ENCODE measurements at places on chromosomes 7 and 10.

DNA sequence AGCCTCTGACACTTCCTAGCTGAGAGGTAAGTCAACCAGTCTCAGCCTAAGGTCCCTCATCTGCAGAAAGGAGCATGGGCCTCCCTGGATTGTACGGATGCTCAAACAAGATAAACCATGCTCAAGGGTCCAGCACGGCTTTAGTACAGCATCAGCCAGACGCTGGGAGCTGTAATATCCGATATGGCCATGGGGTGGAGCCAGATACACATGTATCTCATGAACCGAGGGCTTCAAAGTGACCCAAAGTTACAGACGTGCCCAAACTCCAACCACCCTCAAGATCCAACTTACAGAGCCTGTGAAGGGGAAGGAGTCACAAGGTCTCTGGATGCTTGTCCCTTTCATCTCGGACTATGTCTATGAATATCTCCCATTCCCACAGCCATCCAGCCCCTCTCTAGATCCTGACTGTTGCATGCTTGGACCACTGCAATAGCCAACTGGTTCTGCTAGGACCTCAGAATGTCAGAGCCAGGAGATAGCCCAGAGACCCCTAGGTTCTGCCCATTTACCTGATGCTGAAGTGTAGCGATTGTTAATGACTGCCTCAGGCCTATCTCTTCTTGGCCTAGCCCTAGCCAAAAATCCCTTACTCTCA, 142.4 kb downstream of the SH3PXD2A start:
- peak; percentile 90 for DNase-seq

DNA sequence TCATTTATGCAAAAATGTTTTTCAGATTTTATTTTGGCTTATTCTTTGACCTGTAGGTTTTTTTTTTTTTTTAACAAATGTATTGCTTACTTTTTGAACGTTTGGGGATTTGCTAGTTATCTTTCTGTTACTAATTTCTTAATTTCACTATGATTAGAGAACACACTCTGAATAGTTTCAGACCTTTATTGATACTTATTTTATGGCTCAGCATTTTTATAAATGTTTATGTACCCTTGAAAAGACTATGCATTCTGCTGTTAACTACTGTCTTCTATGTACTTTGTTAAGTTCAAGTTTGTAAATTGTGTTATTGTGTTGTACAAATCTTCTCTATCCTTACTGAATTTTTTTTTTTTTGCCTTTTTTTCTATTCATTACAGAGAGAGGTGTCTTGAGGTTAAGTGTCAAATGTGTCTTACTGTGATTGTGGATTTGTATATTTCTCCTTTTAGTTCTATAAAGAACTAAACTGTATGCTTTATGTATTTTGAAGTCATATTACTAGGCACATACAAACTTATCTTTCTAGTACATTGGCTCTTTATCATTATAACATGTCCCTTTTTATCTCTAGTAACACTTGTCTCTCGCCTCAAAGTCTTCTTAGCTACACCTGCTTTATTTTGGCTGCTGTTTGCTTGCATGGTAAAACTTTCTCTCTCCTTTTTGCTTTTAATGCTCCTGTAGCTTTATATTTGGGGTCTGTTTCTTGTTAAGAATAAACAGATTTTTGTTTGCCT, 8.1 kb downstream of the MKLN1 start:
- DNase-seq: no peak

DNA sequence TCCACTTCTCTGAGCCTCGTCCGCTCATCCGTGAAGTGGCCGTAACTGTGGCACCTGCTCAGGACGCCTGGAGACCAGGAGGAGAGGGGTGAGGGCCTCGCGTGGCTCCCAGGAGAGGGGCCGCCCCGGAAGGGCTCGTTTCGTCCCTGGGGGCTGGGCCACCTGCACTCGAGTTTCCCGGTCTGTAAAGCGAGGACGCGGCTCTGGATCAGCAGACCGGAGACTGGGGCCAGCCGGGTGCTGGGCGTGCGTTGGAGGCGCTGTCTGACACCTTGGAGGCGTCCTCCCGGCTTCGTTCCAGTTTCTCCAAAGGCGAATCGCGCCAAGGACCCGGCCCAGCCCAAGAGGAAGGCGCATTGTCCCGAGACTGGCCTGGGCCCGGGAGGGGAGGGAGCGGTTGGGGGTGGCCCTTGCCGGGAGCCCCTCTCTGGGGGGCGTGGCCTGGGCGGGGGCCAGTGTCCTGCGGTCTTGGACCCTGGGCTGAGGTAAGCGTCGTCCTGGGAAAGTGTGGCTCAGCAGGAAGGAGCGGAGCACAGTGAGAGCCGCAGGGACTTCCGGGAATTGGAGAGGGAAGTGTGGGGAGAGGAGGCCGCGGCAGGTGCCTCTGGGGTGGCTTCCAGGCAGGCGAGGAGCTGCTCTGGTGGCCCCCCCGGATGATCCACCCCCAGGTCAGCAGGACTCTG, 89.6 kb downstream of the FOXL3 start:
- no peak for DNase-seq

- DNase-seq: no peak
Measured at GRCh38 chr7:38195804-38196595, 18.0 kb downstream of the STARD3NL start.

- no peak for DNase-seq
Measured at GRCh38 chr10:77578583-77579227, 58.9 kb downstream of the KCNMA1 start.

DNA sequence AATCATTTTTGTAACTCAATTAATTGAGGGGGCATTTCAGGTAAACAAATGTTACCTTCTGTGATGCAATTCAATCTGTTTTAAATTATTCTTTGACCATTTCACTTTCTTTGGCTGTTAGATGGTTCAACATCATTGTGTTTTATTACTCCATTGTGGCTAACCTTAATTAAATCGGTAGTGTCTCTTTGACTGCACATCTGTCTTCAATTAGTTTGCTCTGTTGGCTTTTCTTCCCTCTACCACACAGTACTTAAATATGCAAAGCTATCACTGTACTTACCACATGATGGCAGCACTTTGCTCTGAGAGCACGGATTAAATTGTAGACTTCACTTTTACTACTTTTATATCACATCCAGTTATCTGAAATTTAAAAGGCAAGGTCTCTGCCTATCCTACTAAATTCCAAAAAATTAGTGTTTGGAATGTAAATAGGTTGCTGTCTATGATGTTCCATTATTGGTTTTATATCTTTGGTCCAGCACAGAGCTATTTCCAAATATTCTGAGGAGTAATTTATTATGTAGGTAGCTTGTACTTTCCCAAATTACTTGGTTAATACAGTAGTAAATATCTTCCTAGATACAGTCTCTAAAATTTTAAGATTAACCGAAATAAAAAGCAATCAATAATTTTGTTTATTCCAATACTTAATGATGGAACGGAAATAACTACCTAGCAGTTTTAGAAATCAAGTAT, 352.0 kb downstream of the PCLO start:
- no peak for DNase-seq

DNA sequence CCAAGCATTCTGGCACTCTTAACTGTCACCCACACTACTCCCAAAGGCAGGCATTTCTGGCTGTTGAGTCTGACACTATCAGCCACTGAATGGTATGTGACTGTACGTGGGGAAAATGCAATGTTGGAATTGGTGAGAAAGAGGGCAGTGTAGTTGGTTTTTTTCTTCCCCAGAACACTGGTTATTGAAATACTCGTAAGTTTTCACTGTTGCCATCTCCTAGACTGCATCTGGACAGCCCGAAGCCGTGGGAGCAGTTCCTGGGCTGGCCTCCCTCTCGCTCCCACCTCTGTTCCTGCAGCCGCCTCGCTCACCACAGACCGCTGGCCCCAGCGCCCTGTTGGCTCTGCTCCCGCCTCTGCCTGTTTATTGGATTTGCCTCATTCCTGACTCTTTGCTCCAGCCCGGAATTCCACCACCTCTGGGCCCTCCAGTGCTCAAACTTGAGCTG, 5.7 kb downstream of the PLCE1 start:
- no peak for DNase-seq

DNA sequence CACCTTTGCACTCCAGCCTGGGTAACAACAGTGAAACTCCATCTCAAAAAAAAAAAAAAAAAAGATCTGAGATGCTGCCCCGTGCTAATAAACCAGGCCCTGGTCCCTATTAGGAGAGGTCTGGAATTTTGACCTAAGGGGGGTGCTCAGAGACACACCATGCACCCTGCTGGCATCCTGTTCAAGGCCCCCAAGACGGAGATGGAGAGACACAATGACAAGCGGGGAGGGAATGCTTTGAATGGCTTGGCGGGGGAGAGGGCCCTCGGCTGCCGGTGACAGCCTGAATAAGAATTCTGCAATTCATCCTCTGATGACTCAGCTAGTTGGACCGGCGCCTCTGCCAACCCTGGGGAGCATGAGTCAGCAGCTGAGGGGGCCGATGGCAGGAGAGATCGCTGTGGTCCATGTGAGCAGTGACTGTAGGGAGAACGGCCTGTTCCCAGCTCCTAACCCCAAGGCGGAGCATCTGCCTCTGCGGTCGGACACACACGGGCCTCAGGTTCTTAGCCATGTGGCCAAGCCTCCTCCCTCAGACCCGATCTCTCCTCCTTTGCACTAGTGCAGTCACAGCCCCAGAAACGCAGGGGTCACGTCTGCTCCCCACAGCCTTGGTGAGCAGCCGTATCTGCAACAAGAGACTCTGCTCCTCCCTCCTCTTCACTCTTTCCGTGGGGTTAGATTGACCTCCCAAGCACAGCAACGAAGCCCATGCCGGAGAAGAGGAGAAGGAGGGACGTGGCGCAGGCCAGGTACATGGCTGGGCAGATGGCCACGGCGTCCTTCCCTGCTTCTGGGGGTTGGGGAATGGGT, 14.9 kb downstream of the TRIM56 start:
- peak; percentile 71 for DNase-seq

Data from glutamatergic neuron (in vitro differentiated cells).